Naive thymus-derived CD8-positive, alpha-beta T cell (primary cell): ENCODE measurements at places on chromosomes 3 and 15. TPM values are rescaled to one million over a fixed set of nuclear protein-coding genes. Genes with fewer than 3 reads are reported as not detected.

DNA sequence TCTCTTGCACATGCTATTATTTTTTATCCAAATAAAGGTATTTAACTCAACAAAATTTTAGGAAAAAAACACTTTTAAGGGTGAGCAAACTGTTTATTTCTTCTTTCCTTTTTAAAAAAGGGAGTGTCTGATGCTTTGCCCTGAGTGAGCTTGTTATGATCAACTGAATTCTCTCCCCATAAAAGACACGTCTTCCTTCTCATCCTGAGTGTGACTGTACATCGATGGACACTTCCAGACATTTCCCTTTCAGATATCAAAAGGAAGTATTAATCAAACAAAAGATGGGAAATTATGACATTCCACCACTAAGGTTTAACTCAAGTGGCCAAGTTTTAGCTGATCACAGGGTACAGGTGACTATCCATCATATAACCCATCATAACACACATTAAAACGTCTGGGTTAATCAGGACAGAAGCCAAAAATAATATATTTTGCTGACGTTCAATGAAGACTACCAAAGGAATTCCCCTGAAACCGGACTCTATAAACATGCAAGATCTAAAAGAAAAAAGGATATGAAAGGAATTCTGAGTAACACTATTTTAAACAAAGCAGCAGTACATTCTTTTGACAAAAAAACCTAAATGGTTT is 354.8 kb downstream of the MECOM start:
- H3K4me3 ChIP-seq, result no peak overlapping the region
- H3K36me3 ChIP-seq, result no peaks in the 10 kb centered on the region
- no peaks in the 10 kb centered on the region for H3K4me1 ChIP-seq
- no peak overlapping the region for H3K27ac ChIP-seq
- H3K27me3 ChIP-seq, result no peaks in the 10 kb centered on the region
- DNase-seq, result no peak

DNA sequence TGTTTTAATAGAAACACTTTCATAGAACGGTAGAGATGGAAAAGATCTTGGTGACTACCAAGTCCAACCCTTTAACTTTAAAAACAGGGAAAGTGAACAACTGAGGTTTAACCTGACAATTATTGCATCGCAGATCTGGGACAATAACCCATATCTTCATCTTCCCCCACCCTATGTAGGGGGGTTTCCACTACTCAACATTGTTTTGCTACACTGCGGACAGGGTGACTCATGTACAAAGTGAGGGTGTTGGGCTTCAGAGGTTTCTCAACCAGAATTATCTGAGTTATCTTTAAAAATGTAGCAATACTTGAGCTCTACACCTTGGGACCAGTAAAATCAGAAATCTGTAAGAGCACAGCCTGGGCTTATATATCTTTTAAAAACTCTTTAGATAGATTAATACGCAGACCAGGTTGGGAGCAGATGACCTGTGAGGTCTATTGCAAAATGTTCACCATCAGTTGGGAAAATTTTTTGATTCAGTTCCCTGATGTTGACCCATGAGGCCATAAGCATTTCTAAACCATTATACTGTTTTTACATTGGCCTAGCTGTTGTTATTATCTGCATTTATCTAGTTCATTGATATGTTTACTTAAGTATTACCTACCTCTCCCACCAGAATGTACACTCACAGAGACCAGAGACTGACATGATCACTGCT is 103.6 kb upstream of the ICE2 start:
- peak overlapping the region; percentile 62 for H3K4me3 ChIP-seq
- no peaks in the 10 kb centered on the region for H3K36me3 ChIP-seq
- H3K27me3 ChIP-seq, result no peaks in the 10 kb centered on the region
- peaks cover 90% of the 10 kb centered on the region for H3K4me1 ChIP-seq
- no peak for DNase-seq
- H3K27ac ChIP-seq, result peak overlapping the region; percentile 92

DNA sequence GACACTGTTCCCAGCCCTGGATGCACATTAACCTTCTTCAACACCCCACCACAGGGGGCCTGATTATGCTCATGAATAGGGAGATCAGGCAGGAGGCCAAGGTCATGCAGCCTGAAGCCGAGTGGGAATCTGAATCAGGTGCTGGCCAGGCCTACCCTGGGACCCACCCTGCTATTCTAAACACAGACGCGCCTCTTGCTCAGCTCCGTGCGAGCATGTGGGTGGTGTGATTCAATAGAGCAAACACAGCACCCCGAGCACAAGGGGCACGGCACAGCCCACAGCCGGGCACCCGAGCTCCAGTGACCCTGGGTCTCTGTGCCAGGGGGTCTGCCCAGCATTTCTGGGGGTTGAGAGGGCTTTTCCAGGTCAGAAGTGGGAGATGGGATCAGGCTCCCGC is 24.6 kb upstream of the GRIP2 start:
- no peaks in the 10 kb centered on the region for H3K36me3 ChIP-seq
- no peak for DNase-seq
- H3K4me1 ChIP-seq, result peaks cover 9% of the 10 kb centered on the region
- H3K27me3 ChIP-seq, result peaks cover 16% of the 10 kb centered on the region
- H3K4me3 ChIP-seq, result no peak overlapping the region
- H3K27ac ChIP-seq, result no peak overlapping the region

Gene TMEM42
- 51.8 TPM for polyA plus RNA-seq

GRCh38 chr3:97896547-97896946 is 74.7 kb downstream of the CRYBG3 start:
- no peak for DNase-seq
- no peaks in the 10 kb centered on the region for H3K36me3 ChIP-seq
- no peaks in the 10 kb centered on the region for H3K27me3 ChIP-seq
- H3K4me1 ChIP-seq, result peaks cover 7% of the 10 kb centered on the region
- H3K27ac ChIP-seq, result no peak overlapping the region

DNA sequence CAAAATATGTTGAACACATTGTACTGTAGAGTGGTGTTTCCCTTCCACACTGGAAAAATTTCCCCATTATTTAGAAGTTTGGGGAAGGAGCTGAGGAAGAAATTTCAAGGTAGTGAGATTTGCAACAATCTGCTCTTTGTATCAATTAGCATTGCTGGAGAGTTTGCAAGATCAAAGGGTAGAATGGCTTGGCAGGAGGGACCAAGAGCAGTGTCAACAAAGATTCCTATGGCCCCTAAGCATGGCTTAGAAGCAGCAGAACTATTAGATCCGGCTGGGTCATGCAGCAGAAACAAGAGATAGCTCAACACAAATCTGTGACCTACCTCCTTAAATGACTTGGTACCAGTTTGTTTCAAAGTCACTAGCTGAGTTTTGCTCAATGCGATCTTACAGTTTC is 175.0 kb downstream of the C3orf38 start:
- H3K27me3 ChIP-seq, result no peaks in the 10 kb centered on the region
- no peak overlapping the region for H3K27ac ChIP-seq
- no peaks in the 10 kb centered on the region for H3K36me3 ChIP-seq
- H3K4me1 ChIP-seq, result no peaks in the 10 kb centered on the region
- no peak for DNase-seq
- no peak overlapping the region for H3K4me3 ChIP-seq

Gene PPM1M
- polyA plus RNA-seq, result 172 TPM

Gene TTBK2
- 13.4 TPM for polyA plus RNA-seq

Gene EFHB
- polyA plus RNA-seq, result 0.61 TPM

Gene BRK1
- polyA plus RNA-seq, result 202 TPM

- peaks cover 6% of the 10 kb centered on the region for H3K4me1 ChIP-seq
- no peak overlapping the region for H3K27ac ChIP-seq
- H3K36me3 ChIP-seq, result no peaks in the 10 kb centered on the region
- DNase-seq, result no peak
- H3K27me3 ChIP-seq, result peaks cover 25% of the 10 kb centered on the region
These were observed 181.5 kb upstream of the LYSMD4 start for GRCh38 chr15:99914723-99915122.

GRCh38 chr3:129747136-129747535 is 140.7 kb upstream of the PLXND1 start:
- H3K4me1 ChIP-seq, result peaks cover 23% of the 10 kb centered on the region
- no peaks in the 10 kb centered on the region for H3K36me3 ChIP-seq
- no peaks in the 10 kb centered on the region for H3K27me3 ChIP-seq
- no peak overlapping the region for H3K4me3 ChIP-seq
- H3K27ac ChIP-seq, result no peak overlapping the region

DNA sequence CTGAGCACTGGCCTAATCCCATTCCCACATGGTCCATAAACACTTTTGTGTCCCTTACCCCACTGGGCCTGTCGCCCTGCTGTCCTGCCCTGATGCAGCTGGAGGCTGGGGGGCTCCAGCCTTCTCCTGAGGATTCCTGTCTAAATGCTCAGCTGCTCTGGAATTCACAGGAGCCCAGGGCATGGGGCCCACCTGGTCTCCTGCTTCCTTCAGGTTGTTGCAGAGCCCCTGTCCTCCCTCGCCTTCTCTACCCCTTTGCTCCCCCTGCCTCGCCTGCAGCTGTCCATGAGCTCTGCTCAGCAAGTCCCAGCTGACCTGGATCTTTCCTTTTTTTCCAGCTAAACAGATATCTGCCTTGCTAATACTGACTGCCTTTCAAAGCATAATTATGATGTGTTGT is 286.9 kb downstream of the XXYLT1 start:
- peaks cover 4% of the 10 kb centered on the region for H3K4me1 ChIP-seq
- H3K27me3 ChIP-seq, result peaks cover 15% of the 10 kb centered on the region
- no peak for DNase-seq
- no peak overlapping the region for H3K27ac ChIP-seq

GRCh38 chr15:87032295-87032694 is 952.6 kb downstream of the AGBL1 start:
- no peak overlapping the region for H3K27ac ChIP-seq
- no peaks in the 10 kb centered on the region for H3K4me1 ChIP-seq
- H3K27me3 ChIP-seq, result peaks cover 26% of the 10 kb centered on the region
- H3K4me3 ChIP-seq, result no peak overlapping the region
- DNase-seq, result no peak
- no peaks in the 10 kb centered on the region for H3K36me3 ChIP-seq

Gene FBXO40
- polyA plus RNA-seq, result 0.07 TPM

DNA sequence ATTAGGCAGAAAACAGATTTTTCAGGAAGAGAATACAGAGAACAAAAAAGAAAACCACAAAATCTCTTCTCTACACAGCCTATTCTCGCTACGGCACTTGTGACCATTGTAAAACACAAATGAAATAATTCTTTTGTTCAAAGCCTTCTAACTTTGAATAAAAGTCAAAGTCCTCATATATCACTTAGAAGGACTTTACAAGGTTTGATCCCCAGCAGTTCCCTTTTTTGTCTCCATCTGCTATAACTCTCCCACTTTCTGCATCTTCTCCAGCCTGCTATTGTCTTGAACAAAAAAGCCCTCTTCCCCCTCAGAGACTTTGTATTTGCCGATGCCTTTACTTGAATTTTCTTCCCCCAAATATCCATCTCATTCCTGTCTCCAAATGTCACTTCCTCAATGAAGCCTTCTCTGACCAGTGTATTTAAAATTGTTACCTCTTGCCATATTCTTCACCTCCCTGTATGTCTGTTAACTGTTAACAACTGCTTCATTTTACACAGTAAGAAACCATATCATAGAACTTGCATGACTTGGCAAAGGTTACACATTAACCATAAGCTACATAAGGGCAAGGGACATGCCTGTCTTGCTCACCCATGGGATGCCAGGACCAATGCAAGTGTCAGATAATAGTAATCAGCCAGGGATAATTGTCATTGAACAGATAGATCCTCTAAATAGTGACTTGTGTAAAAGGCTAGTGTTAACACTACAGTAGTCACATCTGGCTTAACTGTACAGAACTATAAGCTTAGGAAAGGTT is 122.4 kb downstream of the CBLB start:
- H3K4me3 ChIP-seq, result peak overlapping the region; percentile 84
- peaks cover 26% of the 10 kb centered on the region for H3K4me1 ChIP-seq
- H3K27ac ChIP-seq, result peak overlapping the region; percentile 93
- H3K36me3 ChIP-seq, result peaks cover 25% of the 10 kb centered on the region
- DNase-seq, result no peak

GRCh38 chr15:50879016-50879617 is 29.4 kb upstream of the AP4E1 start:
- H3K4me3 ChIP-seq, result no peak overlapping the region
- DNase-seq, result no peak
- no peaks in the 10 kb centered on the region for H3K27me3 ChIP-seq
- H3K36me3 ChIP-seq, result no peaks in the 10 kb centered on the region
- no peak overlapping the region for H3K27ac ChIP-seq
- peaks cover 21% of the 10 kb centered on the region for H3K4me1 ChIP-seq

Gene GLDN
- not detected for polyA plus RNA-seq

DNA sequence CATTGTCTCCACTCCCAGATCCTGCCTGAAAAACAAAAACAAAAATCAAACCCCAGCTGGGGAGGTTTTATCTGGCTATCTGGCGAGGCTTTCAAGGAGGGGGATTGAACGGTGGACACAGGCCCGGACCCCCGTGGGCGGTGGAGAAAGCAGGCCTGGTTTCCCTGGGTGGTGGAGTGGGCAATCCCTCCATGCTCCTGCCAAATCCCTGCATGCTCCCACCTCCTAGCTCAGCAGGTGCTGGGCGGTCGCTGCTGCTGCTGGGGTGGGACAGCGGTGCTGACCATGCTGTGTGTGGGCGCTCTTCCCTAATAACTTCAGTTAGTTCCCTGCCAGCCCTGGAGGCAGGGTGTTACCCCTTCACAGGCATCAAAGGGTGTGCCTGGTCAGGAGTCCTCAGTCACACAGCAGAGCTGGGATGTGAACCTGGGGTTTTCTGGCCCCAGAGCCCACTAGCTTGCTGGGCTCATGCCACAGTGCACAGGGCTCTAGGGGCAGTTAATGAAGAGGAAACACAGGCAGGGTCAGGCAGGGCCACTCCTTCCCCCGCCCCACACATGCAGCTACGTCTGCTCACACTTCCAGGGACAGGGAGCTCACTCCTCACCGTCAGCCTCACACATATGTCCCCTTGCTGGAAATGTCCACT is 15.9 kb upstream of the PLXND1 start:
- peaks cover 2% of the 10 kb centered on the region for H3K27me3 ChIP-seq
- no peak overlapping the region for H3K4me3 ChIP-seq
- peaks cover 13% of the 10 kb centered on the region for H3K4me1 ChIP-seq
- H3K27ac ChIP-seq, result no peak overlapping the region

DNA sequence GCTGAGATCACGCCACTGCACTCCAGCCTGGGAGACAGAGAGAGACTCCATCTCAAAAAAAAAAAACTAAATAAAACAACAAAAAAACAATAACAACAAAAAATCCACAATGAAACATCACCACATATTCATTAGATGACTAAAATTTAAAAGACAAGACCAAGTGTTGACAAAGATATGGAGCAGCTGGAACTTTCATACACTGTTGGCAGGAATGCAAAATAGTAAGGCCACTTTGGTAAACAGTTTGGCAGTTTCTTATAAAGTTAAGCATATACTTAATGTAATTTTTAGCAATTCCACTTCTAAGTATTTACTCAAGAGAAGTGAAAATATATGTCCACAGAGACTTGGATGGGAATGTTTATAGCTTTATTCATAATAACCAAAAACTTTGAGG is 43.2 kb downstream of the RBP2 start:
- H3K36me3 ChIP-seq, result peaks cover 21% of the 10 kb centered on the region
- no peaks in the 10 kb centered on the region for H3K4me1 ChIP-seq
- H3K27me3 ChIP-seq, result no peaks in the 10 kb centered on the region
- no peak overlapping the region for H3K27ac ChIP-seq
- no peak overlapping the region for H3K4me3 ChIP-seq
- DNase-seq, result no peak
